Activated T-helper 1 cell treated with Interleukin-2 at 50 U/mL for 16 hours (primary cell): ENCODE measurements at places on chromosomes 6 and 20.

DNA sequence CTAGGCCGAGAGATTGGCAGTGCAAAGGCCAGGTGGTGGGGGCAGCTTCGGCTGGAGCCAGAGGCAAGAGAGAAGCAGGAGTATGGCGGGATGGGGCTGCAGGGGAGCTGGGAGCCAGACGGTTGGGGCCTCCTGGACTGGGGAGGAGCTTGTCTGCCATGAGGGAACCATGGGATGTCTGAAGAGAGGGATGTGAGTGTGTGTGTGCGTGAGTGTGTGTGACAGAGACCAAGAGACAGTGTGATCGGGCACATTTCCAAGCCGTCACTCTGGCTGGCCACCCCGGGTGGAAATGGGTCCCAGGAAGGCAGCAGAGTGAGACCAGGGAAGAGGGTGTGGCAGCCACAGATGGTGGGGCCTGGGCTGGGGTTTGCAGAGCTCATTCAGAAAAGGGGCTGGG, 13.8 kb downstream of the PHACTR3 start:
- no peak for DNase-seq

DNA sequence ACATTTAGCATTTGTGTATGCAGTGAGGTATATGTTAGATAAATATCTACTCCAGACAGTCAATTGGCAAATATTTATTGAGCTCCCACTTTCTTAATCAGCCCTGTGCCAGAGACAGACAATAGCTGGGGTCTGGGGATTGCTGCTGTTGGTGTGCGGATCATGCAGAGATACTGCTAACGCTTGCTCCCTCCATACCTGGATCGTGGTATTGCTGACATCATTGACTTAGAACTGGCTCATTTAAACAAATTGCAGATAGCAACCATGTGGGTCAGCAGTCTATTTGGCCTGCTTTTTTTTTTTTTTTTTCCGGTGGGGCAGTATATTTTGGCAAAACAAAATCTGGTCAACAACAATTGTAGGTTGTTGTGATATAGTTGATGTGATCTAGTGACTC, 9.5 kb downstream of the ARID1B start:
- DNase-seq: no peak

- no peak for DNase-seq
Measured at GRCh38 chr20:24765316-24766142, 183.5 kb upstream of the CST7 start.

DNA sequence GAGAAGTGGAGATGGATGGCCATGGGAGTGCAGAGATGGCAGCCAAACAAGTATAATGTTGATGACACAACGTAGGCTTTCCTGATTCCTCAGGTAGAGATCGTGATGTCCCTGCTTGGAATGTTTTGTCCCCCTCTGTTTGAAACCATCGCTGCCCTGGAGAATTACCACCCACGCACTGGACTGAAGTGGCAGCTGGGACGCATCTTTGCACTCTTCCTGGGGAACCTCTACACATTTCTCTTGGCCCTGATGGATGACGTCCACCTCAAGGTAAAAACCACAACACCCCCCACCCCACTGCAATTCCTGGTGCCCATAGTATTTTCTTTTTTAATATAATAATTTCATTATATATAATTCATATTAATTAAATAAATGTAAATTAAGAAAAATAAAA, 42.1 kb upstream of the NOP56 start:
- DNase-seq: no peak

DNA sequence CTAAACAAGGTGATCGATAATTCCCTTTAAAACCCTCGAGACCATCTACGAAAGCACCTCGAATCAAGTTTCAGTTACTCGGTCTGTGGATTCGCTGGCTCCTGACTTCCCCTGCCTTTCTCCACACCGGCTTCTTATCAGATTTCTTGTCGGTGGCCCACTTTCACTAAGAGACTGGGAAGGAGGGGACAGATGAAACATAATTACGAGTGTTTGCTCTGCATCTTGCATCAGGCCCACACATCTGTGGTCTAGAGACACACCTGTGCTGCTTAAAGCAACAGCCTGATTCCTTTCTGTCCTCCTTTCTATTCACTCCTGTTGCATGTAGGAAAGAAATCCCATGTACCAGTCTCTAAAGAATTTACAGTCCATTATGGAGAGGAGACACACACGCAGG, 37.7 kb downstream of the INSM1 start:
- no peak for DNase-seq

GRCh38 chr6:35512006-35512405, 690 bp downstream of the TULP1 start:
- no peak for DNase-seq

DNA sequence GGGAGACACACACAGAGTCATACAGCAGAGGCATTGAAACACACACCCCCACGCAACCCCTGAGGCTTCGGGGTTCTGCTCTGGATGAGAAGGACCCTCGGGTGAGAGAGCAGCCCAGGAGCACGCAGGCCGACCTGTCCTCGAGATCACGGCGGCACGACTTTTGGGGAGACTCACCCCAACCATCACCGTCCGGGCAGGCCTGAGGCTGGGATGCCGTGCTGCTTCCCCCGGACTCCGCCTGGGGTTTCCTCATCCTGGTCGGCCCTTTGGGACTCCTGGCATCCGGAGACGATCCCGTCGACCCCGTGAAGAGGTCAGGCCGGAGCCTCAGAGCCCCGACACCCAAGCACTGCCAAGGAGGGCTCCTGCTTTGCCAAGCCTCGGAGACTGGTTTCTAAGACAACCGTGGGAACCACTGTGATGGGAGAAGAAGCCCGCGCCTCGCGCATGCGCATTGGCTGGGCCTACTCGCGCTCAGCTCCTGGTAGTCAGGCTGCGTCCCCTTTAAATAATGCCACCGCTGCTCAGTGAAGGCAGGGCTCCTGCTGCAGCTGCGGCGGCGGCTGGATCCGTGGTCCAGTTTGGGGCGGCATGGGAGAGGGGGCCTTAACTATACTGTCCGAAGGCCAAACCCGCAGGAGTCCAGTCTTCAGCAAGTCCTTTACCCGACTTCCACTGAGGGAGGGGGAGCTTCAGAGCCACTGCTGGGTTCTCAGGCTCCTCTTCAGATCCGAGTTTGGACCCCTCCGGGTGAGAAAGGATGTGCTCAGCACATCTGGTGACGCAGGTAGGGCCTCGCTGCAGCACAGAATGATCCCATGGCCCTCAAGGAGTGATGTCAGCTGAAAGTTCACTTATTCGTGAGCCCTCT, 171.4 kb upstream of the ZNF337 start:
- peak; percentile 33 for DNase-seq

DNA sequence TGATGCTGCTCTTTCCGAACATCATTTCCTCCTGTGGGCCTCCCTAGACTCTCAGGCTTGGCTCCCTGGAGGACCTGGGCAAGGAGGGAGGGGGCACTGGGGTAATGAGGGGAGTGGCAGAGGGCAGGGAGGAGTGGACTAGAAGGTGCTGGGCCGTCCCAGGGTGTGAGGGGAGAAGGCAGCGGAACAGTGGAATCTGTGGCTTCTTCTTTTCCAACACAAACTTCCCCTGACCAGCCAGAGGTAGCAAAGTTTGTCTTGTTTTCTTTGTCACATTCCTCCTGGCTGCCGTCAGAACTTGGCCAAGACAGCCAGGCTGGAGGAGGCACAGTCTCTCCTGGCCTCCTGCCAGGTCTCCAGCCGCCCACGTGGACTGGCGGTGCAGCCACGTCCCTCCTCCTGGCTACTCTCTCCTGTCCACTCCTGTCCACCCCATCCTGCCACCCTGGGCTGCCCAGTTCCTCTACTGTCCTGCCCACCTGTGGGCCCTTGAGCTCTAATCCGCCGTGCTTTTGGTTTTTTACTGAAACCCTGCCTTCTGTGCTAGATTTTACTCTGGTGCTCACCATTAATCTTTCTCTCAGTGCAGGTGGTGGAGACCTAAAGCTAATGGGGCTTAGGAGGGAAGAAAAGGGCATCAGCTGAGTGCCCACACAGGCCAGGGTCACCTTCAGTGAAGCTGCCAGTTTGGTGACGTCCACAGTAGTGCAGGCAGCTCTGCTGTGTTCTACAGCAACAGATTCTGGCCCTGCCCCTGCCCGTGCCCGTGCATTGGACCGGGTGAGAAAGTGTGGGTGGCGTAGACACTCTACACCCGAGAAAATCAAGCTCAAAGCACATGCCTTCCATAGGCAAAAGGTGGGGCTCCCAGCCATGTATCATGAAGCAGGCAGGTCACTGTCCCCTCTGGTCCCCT, 2.8 kb upstream of the CDSN start:
- no peak for DNase-seq

DNA sequence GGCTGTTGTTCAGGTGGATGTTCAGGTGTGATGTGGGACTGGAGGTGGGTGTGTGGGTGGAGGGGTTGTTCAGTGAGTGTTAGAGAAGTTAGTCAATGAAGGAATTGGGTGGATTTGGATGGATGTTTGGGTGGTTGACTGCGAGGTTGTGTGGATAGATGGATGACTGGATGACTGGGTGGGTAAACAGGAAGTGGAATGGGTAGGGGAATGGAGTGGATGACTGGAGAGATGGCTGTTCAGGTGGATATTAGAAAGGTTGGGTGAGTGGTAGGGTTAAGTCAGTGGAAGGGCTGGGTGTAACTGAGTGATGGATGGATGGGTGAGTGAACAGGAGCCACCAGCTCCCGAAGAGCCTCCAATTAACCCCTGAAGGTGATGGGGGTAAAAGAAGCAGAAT, 27.9 kb downstream of the JPH2 start:
- DNase-seq: no peak

- no peak for DNase-seq
Measured at GRCh38 chr6:110250838-110251237, 70.6 kb downstream of the CDC40 start.

DNA sequence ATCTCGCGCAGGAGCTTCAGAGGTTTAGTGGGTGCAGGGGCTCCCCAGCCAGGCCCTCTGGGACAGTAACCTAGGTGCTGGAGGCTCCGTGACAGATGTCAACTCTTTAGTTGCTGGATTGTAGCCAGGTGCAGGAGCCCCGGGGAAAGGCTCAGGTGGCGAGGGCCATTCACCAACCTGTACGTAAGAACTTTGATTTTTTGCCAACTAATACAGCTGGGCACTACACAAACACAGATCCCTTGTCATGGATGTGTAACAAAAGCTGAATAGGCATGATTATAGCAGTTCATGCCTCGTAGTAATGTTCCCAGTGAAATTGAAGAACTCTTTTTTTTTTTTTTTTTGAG, 82.6 kb downstream of the CDC5L start:
- no peak for DNase-seq

- no peak for DNase-seq
Measured at GRCh38 chr6:5279891-5280338, 18.6 kb downstream of the FARS2 start.

DNA sequence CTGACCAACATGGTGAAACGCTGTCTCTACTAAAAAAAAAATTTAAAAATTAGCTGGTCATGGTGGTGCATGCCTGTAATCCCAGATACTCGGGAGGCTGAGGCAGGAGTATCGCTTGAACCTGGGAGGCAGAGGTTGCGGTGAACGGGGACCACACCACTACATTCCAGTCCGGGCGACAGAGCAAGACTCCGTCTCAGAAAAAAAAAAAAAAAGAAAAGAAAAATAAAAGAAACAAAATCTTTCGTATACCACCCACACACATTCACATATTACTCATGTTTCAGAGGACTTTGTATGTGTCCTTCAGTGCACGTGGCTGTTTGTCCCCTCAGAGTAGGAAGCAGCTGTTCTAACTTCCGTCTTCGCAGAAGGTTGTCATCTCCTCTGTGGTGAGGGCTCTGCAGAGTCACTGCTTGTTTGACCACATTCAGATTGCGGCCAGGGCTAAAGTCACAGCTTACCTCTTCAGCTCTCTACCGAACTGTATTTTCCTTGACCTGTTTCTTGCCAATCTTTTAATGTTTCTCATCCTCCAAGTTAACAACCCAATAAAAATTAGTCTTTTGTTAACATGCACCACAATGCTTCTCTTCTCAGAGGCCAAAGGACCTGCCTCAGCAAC, 36.6 kb upstream of the HIVEP1 start:
- no peak for DNase-seq

GRCh38 chr6:41934278-41935192, 7.1 kb downstream of the CCND3 start:
- DNase-seq: no peak

GRCh38 chr6:149477544-149477943, 7.3 kb downstream of the ZC3H12D start:
- no peak for DNase-seq

DNA sequence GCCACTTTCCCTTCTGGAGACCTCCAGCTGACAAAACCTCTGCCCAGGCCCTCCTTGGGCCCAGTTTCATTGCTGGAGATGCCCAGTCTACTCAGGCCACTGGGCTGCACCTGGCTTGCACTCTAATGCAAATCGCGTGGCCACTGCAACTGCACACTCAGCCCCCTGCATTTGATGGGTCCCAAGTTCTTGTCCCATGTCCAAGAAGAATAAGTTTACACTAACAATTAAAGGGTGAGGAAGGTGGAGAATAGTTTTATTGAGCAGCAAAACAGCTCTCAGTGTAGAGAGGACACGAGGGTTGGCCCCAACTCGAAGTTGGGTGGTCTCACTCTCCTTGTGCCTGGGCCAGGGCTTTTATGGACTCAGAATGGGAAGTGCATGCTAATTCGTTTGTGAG, 31.9 kb upstream of the THEMIS start:
- DNase-seq: no peak

DNA sequence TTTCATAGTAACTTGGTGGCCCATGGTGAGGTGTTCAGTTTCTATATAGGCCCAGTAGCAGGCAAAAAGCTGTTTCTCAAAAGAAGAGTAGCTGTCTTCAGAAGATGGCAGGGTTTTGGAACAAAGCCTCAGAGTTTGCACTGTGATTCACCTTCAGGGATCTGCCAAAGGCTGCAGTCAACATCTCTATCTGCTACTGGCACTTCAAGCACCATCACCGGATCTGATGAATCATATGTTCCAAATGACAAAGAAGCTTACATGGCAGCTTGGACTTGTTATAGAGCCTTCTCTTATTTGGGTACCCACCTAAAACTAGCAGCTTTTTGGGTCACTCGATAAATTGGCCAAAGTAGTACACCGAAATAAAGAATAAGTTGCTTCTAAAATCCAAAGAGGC, 39.5 kb downstream of the PKIB start:
- no peak for DNase-seq

DNA sequence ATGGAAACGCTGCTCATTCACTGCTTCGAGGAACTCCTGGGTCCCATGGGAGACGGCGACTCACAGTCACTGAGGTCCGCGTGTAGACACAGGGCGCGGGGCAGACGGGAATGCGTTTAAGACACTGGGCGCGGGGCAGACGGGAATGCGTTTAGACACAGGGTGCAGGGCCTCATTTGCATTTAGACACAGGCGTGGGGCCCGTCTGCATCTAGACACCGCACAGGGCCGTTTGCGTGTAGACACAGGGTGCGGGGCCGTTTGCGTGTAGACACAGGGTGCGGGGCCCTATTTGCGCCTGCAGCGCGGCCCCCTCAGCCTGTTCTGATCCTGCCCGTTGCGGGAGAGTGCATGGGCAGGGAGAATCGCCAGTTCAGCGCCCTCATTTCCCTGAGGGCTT, 10.4 kb downstream of the DACT2 start:
- no peak for DNase-seq
